ENCODE measurements at places on chromosomes 12 and 14. TPM values are rescaled to one million over a fixed set of nuclear protein-coding genes. Genes with fewer than 3 reads are reported as not detected.

Gene CAPRIN2
- 24.5 TPM for polyA plus RNA-seq

Gene SMCO2
- not detected for polyA plus RNA-seq

Gene SPRYD4
- 3.7 TPM for polyA plus RNA-seq

Gene LMO3
- polyA plus RNA-seq, result not detected

Gene KRT4
- polyA plus RNA-seq, result not detected

Gene ESR2
- 3.6 TPM for polyA plus RNA-seq

Gene DAO
- polyA plus RNA-seq, result not detected

Gene GLS2
- polyA plus RNA-seq, result 3.6 TPM

Gene CCDC85C
- 0.35 TPM for polyA plus RNA-seq

DNA sequence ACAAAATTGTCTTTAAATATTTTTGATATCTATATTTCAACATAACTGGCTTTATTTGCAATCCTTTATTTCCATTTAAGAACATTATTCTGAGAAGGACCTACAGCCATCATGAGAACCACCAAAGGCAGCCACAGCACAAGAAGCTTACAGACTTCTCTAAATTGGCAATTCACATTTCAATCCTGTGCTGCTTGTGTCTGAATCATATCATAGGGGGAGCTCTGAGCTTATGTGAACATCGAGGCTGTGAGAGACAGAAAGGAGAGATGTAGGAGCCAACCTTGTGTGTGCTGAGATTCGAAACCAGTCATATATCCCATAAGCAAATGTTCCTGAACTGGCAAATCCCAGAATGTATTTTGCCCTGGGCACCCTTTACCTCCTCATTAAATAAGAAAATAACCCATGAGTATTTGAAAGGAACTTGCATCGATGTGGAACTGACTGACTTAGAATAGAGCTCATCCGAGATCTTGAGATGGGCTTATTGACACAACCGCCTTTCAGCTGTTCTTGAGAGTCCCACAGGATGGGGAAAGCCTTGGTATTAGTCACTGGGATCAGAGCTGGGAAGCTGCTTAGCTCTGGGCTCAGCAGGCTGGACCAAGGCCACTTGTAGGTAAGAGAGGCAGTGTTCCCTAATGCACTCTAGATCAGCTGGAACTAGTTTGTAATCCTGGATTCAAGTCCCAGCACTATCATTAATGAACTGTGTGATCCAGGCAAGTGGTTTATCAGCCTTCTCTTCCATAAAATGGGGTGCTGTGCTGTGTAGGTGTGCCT lies 329.8 kb downstream of the CACNA1C start:
- DNase-seq, result no peak

GRCh38 chr14:87397499-87397898 lies 595.5 kb downstream of the GALC start:
- no peak for DNase-seq

GRCh38 chr12:94676031-94676641 lies 25.8 kb upstream of the TMCC3 start:
- DNase-seq, result peak; percentile 83

DNA sequence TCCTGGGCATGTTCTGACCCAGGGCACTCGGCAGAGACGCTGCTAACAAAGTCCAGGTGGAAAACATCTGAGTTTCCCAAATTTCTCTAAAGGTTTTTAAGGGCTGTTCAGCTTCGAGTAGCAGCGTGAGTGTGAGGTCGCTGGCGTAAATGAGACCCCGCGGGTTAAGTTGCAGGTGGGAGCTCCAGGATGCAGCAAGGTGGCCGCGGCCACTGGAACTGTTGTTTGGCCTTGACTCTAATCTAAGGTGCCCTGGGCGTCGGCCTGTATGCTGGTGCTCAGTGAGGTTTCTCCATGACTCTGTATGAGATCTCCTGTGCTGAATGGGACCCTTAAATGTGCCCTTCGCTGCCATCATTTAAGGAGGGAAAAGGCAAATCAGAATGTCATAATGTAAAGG lies 50.7 kb downstream of the ELK3 start:
- no peak for DNase-seq

GRCh38 chr14:25396128-25396527 lies 346.2 kb upstream of the STXBP6 start:
- DNase-seq, result no peak

DNA sequence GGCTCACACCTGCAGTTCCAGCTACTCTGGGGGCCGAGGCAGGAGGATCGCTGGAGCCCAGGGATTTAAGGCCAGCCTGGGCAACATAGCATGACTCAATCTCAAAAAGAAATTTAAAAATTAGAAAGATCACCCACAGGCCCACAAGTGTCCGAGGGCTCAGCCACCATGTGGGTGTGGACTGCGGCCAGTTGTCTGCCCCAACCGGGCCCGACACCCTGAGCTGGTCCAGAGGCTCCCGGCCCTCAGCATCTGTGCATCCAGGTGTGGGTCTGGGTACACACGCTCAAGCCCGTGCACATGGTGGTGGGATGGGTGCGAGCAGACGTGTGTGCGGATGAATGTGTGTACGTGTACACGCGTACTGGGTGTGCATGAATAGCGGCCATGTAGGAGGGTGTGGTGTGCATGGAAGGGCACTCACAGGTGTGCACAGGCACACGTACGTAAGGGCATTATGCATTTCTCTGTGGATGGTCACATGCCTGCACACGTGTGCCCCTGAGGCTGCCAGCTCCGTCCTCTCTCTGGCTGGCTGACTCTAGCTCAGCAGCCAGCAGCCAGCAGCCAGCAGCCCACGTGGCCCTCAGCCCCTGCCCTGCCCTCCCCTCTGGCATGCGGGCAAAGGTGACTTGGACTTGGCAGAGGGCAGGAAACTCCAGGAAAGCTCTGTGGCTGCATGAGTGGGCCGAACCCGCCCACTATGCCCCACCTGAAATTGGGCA lies 23.3 kb upstream of the NUDT14 start:
- peak; percentile 46 for DNase-seq

DNA sequence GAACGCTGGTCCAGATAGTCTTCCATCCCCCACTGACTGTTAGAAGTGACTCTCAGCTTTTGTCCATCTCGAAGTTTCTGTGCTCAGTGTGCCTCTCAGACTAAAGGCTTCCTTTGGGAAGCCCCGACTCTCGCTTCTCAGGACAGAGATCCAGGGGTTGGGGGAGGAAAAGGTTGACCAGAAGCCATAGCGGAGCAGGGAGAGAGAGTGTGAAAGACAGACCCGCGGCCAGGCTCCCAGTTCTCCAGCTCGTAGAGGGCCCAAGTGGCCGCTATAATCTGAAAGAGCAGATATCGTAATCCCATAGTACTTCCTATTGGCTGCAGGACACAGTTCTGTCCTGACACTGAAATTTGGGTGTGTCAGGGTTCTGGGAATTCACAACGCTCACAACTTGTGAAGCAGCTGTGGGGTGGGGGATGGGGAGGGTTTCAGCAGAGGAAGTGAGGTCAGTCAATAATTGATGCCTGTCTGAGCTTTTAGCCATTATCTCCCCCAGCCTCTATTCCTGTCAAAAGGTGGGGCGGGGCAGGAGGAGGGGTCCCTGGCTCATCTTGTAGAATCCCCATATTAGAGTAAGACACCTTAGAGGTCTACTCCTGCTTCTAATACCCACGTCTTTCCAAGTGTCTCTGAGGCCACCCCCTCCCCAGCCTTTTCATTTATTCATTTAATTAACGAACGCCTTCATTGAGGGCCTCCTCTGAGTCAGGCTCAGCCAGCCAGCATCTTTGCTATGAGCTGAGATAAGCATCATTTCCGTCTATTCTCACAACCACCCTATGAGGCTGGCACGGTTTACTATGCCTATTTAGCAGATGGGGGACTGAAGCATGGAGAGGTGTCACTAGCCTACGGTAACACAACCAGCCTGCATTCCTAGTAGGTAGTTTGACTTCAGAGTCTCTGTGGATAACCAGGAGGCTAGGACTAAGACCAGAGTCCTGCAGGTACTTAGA lies 1.6 kb upstream of the ACVRL1 start:
- DNase-seq, result no peak

GRCh38 chr14:55904086-55904485 lies 214.1 kb upstream of the PELI2 start:
- no peak for DNase-seq

DNA sequence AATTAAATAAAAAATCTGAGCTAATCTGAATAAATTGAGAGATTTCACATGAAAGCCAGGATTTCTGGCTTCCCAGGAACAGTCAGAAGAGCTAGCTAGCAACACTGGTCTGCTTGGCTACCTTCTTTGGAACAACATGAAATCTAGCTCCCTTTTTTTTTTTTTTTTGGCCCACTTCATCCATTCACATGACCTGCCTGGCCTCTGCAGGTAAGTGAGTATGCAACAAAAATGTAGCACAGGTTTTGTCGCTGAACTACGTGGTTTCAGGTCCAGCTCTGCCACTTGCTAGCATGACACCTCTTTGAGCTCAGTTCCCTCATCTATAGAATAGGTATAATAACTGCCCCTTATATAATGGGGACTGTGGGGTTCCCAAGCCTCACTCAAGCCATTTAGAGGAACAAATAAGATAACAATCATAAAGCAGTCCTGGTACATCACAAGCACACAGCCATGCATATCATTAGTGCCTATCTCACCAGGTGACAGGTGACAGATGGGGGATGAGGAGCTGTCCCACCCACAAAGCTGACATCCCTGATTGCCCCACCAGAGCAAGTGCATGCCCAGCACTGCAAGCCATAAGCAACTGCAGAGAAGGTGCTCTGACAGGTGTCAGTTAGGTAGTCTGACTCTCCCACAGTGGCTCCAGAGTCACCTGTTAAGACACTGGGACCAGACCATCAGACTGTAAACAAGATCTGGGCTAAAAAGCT lies 25.6 kb downstream of the PXN start:
- no peak for DNase-seq

- no peak for DNase-seq
Observed at GRCh38 chr12:66916189-66916588, 237.3 kb upstream of the GRIP1 start.

DNA sequence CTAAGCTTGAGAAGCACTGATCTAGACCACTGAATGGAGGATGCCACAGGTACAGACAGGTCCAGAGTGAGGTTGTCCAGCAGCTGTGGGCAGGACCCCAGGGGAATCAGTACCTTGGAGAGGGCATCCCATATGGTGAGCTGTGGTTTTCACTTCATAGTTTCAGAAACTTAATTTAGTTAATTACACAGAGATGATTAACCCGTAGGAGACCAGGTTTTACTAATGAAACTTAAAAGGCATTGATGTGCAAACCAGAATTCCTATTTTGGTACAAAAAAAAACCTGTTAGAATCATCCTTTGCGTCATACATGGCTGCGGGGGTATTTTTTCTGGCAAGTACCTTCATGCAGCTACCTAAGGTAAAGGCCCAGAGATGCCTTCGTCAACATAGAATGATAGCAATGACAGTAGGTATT lies 159.3 kb downstream of the DACT1 start:
- no peak for DNase-seq

GRCh38 chr12:62800707-62801400 lies 134.1 kb downstream of the PPM1H start:
- DNase-seq, result no peak

DNA sequence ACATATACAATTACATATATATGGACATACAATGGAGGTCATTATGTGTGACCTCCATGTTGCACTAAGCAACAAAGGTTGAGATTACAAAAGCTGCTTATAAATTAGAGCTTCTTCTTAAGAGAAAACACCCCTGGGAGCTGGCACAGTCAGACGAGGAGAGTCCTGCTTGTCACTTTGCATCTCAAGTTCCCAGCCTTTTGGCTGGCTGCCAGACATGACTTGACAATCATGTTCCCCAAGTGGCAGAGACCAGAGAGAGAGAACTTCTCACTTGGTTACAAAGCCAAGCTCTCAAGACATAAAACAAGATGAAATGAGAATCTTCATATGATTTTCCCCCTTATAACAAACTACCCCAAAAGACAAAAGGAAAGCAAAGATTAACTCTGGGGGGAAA lies 8.5 kb upstream of the SYNJ2BP start:
- DNase-seq, result no peak
